Stimulated activated CD4-positive, alpha-beta T cell treated with anti-CD3 and anti-CD28 coated beads, Interleukin-12 subunit alpha, Interleukin-12 subunit beta, amount 100 ng/mL, for 4 hours (primary cell): ENCODE measurements at places on chromosomes 3 and 15.

DNA sequence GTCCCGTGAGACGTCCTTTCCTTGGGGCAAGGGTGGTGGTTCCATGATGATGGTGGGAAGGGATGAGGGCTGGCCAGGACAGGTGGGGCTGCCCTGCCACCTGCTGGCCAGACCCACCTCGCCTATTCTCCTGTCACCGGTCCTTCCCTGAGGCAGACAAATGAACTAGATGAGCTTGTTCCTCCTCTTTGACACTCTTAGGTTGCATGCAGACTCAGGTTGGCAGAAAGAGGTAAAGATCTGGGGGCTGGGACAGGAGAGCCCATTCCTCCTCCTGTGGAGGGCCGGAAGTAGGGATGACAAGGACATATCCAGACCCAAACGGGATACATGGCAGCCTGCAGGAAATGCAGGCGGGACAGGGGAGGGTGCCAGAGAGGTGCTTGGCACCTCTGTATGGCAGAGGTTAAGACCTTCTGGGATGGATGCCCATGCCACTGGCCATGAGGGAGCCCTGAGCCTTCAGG lies 38.6 kb downstream of the ACSBG1 start:
- peak; percentile 39 for DNase-seq

- no peak for DNase-seq
Observed at GRCh38 chr3:178665747-178666146, 129.5 kb downstream of the KCNMB2 start.

GRCh38 chr3:4848176-4848825 lies 130.9 kb upstream of the BHLHE40 start:
- DNase-seq = no peak

DNA sequence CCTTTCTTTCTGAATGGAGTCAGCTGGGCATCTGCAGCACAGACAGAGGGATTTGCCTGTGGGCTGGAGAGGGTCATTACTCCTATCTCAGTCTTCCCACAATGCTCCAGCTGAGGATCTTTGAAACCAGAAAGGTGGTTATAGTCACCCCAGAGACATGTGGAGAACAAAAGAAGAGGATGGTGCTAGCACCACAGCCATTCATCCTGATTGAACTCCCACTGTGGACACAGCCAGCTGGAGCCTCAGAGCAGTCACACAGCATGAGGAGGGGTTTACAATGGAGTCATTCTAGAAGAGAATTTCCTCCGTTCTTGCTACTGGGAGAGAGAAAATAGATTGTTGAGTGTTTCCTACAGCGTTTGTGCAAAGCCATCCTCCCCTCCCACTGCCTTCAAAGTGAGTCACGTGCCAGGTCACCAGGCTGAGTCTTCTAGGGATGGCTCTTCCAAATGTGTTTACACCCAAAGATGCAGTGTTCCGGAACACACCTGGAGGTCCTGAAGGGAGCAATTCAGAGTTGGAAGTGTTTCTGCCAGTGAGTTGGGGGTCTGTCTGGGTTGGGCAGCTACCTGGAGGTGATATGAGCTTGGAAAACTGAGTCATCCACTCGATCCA lies 18.9 kb upstream of the GREM1 start:
- no peak for DNase-seq

GRCh38 chr15:39530480-39531342 lies 50.2 kb upstream of the THBS1 start:
- DNase-seq = no peak

- DNase-seq = no peak
Observed at GRCh38 chr15:84648539-84648938, 5.5 kb downstream of the WDR73 start.

DNA sequence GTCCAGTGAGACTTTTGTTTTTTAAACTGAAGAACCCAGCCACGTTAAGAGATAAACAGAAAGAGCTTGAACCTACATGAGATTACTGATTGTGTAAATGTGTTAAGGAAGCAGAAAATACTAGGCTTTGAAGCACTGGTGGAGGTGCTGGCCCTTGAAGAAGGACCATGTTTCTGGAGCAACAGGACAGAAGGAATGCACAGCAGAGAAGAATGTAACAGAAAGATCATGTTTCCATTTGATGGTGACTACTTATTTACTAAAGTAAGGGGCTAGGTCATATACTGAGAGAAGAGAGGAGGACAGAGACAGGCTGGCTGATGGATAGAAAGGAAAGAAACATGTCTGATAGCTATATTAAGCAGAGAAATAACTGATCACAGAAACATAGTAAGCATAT lies 88.8 kb downstream of the CLASP2 start:
- DNase-seq = no peak

- no peak for DNase-seq
Observed at GRCh38 chr3:53083521-53083920, 37.6 kb upstream of the SFMBT1 start.

- no peak for DNase-seq
Observed at GRCh38 chr3:158091531-158091930, 14.7 kb downstream of the SHOX2 start.

DNA sequence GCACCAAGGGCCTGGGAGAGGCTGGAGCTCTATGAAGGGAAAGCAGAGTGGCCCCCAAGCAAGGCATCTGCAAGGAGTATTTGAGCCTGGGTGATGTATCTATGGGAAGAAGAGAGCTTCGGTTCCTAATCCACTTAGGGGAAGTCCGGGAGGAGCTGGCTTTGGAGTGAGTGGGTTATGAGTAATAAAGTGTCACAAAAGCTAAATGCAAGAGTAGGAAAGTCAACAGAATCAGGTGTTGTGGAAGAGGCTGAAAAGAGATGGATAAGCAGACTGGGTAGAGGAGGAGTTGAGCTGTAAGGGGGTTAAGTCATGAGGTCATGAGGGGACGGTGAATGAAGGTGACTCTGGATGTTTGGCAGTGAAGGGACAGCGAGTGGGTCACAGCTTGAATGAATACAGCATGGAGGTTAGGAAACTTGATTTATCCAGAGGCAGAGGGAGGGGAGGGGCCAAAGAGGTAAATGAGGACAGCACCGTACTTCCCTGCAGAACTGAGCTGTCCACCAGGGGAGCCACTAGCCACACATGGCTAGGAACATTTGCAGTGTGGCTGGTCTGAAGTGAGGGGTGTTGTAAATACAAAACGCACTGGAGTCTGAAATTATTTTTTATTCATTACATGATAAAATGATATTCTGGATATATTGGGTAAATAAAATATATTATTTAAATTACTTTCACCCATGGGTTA lies 83.3 kb downstream of the ADCY5 start:
- no peak for DNase-seq

- peak; percentile 87 for DNase-seq
Observed at GRCh38 chr15:40357723-40358470, at the start of gene DISP2. DISP2 (plus strand) TSS chr15:40358219; CDS start chr15:40358322, 103 bp downstream.

- DNase-seq = no peak
Observed at GRCh38 chr3:153277029-153277428, 115.0 kb downstream of the RAP2B start.

GRCh38 chr3:143832433-143832832 lies 15.8 kb downstream of the SLC9A9 start:
- no peak for DNase-seq

GRCh38 chr15:101239724-101240136 lies 12.1 kb downstream of the CHSY1 start:
- DNase-seq = no peak

- DNase-seq = no peak
Observed at GRCh38 chr3:10440684-10441083, 64.7 kb downstream of the ATP2B2 start.

DNA sequence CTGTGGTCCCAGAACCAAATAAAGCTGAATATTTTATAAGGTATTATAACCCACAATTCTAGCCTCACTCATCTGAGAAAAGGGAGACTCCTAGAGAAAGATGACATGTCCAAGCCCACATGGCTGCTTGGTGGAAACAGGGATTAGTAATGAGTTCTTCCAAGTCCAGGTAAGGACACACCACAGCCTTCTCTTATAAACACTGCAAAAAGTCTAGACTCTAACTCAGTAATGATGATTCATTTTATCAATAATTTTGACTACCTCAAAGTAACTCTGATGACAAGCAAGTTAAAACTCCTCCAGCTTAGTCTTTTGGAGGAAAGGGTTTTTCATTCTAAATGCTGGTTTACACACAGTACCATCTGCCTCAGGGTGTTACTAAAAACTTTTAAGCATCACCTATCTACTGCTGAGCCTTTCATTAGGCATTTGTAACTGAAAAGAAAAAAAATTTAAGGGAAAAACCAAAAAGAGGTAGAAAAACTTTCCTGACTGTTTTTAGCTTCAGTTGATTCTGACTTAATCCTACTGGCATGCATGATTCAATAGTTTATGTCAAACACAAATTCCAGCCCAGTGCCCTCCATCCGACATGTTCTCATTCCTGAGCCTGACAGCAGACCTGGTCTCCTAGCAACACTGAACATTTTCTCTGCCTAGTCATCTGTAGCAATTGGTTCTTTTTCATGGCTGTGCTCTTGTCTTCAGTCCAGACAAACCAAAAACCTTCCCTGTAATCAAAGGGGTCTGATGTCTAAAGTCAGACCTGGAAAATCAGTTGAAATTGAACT lies 43.9 kb downstream of the P3H2 start:
- DNase-seq = no peak

DNA sequence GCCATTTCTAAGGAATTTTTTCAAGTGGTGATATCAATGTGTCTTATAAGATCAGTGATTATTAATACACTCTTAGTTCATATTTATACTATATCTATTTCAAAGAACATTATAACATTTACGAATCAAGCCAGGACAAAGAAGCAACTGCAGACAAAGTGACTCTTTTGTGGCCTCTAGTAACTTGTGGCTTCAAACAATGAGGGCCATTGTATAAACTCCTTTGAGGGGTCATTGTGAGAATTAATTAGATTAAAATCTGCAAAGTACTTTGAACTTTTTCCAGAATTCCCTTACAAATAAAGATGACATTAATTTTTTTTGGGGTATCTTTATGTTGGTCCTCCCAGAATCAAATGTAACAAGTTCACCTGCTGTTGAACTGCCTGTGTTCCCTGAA lies 12.3 kb upstream of the SLC30A4 start:
- no peak for DNase-seq

GRCh38 chr3:135556174-135556573 lies 409.4 kb upstream of the PPP2R3A start:
- no peak for DNase-seq

- DNase-seq = no peak
Observed at GRCh38 chr15:79952329-79952728, 18.7 kb downstream of the BCL2A1 start.

- no peak for DNase-seq
Observed at GRCh38 chr3:111864821-111865656, 6.0 kb downstream of the PHLDB2 start.

DNA sequence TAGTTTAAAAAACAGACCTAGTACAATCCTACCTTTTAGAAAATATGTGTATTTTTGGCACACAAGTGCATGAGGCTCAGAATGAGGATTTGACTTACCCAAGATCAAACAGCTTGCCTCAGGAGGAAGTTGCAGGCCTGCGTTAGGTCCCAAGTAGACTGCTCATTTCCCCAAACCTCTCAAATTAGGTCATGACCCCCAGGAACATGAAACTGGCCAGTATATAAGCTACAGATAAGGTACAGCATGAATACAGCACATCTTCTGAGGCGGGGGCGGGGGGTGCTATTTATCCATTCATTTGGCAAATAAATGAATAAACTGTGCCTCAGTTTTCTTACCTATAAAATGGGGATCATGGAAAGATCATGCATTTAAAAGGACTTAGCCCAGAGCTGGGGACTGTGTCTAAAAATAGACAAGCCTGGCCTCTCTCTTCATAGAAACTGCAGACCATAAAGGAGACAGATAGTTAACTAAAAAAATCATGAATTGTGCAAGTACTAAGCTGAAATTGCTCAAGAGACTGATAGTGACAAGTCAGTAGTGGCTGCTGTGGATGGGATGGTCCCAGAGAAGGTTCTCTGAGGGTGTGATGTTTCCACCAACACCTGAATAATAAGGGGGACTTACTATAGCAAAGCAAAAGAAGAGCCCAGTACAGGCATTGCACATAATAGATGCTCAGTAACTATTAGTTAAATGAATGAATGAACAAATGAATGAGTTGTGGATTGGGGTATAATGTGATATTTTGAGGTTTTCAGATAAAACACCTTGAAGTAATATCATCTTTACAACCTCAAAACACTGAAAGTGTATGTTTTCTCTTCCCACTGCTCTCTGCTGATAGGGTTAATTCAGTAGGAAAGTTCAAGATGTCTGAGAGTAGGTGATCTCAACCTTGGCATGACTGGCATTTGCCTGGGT lies 258.5 kb upstream of the PROK2 start:
- DNase-seq = no peak

GRCh38 chr3:194582196-194582905 lies 50.9 kb downstream of the TMEM44 start:
- DNase-seq = no peak

GRCh38 chr3:139762302-139762701 lies 84.5 kb upstream of the NMNAT3 start:
- DNase-seq = no peak

DNA sequence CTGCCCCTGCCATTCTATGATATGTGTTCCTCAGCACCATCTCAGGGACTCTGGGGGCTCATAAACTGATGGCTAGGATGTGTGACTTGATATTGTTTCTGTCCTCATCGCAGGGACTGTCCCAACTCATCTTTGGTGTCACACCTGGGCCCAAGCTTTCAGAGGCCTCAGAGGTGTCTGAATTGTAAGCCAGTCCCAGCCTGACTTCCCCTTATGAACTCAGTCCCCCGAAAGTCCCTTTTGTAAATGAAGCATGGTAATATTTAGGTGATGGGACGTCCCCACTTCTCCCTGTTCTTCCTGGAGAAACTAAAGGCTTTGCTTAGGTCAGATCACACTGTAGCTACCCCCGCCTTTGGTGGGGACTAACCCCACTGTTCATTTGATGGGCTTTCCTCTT lies 142.4 kb upstream of the TLE3 start:
- no peak for DNase-seq

DNA sequence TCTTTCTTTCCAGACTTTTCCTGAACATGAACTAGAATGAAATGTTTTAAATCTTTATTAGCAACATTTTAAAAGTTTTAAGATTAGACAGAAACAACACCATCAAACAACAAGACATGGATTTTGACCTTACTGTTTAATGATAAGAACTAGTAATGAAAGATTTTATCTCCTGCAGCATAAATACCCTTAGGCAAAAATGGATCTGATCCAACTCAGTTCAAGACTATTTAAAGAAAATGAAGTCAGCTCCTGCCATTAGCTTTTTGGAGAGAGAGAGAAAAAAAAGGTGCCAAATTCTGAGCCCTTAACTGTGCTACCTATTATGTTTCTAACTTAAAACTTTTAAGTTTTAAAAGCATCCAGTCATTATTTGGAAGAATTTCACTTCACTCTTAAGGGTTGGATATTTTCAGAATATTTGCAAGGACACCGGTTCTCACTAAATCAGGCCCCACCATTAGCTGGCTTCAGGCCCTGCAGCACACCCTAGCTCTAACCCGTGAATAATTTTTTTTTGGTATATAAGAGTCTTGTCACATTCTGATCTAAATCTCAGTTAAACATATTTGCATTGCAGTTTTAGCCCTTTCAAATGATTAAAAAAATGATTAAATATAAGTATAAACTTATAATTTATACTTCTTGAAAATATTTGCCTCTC lies 60.0 kb downstream of the NR1I2 start:
- no peak for DNase-seq

DNA sequence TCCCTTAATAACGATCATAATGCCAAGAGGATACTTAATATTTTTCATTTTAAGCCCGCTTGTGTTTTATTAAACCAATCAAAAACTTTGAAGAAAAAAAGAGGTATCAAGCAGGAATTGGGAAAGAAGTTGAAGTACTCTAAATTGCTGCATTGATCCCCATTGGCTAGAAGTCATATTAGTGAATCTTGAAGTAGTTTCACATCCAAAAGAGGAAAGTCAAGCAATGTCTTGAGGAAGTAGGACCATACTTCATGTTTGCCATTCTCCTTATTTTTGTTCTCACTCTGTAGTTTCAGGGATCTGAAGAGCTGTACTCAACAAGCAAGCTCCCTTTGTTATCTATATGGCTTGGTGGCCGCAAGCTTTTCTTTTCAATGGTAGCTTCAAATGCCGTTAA lies 2.2 kb downstream of the SCAANT1 start:
- no peak for DNase-seq
